ENCODE measurements at places on chromosomes 2 and 18.

GRCh38 chr2:145108959-145109710 lies 589.2 kb upstream of the ZEB2 start:
- DNase-seq: no peak

DNA sequence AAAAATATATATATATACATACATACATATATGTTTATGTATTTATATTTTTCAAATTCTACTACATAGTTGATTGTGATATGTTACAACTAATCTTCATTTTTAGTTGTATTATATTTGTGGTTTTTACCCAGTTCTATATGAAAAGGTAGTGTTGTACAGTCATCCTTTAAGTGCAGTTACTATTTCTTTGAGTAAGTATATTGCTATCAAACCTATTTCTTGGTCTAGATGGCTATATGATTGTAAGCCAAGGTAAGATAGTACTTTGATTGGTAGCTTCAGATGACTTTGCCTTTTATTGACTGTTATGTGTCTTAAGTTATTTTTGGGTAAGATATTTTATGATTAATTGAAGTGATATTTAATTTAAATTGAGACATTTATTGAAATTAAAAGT lies 89.6 kb downstream of the AGPS start:
- no peak for DNase-seq

- no peak for DNase-seq
Observed at GRCh38 chr2:172596776-172597175, 40.9 kb downstream of the PDK1 start.

DNA sequence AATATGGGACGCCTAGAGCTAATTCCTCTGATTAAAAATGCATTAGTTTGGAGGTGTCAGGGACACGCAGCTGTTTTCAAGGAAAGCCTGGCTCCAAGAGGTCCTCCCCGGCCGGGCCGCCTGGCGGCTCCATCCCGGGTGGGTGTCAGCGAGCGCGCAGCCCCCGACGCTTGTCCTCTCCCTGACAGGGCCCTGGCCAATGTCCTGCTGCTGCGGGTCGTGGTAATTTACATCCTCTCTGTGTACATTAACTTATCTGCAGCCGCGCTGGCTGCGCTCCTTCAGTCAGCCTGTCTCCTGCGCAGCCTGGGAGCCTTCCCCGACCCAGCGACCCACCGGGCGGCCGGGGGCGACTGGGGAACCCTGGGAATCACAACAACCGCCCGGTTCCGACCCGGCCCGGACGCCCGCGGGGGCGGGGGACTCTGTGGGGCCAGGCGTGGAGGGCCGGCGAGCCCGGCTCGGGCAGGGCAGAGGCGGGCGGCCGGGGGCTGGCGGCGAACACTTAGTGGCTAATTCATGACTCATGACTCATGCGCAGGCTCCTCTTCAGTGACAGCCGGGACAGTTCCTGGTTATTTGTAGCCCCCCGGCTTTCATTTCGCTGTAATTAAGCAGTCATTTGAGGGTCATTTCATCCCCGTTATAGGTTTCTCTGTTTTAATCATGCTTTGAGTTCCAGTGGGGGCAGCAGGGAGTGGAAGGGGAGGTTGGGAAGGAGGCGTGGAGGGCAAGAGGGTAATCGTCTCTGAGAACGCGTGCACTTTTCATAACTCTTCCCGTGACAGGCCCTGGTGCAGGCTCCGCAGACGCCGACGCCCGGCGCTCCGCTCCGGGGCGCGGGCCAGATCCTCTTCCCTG lies 141.9 kb upstream of the CTAGE1 start:
- no peak for DNase-seq

DNA sequence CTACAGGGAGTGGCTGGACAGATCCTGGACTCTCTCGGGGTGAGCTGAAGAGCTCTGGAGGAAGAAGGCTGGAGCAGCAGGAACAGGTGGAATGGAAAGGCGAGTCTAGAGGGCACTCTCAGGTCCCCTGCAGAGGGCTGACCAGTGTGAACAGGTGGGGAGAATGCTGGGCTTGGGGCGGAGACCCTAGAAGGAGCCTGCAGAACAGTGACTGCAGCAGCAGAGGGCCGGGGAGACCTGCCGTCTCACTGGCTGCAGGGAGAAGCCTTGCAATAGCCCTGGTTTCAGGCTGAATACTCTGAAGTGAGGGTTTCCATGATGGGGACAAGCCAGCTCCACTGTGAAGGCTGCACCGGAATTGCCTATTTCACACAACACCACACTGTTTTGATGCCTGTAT lies 626.7 kb upstream of the SALL3 start:
- DNase-seq: no peak

- DNase-seq: no peak
Observed at GRCh38 chr2:3238951-3239841, 138.4 kb downstream of the EIPR1 start.

DNA sequence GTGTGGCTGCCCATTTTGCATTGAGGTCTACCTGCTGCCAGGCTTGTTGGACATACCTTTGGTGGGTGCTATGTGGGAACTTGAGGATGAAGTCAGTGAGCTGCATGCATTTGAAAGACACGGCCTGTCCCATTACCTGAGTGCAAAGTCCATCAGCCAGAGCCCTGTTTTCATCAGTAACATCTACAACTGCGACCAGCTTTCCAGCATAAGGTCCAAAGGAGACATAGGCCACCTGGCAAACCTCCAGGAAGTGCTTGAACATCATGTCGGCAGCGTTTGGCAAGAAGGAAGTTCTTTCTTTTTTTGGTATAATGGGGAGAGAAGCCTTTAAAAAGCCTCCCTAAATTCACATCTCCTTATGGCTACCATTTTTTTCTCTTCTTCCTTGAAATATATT lies 143.1 kb downstream of the FAM161A start:
- no peak for DNase-seq

DNA sequence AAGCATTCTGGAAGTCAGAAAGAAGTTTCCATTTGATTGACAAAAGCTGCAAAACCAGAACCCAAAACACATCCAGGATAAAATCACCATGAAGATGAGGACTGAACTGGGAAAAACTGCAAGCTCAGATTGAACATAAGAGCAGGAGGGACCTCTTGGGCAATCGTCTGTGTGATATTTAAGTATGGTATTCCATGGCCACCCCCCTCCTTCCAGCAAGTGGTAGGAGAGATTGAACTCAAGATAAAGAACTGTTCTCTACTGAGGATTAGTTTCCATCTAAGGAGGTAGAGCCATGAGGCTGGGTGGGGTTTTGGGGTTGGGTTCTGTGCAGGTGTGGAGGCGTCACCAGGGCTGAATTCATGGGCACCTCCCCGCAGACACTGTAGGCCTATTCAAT lies 251.1 kb downstream of the NCKAP5 start:
- no peak for DNase-seq

- no peak for DNase-seq
Observed at GRCh38 chr2:164792316-164793170, 49.1 kb downstream of the COBLL1 start.

DNA sequence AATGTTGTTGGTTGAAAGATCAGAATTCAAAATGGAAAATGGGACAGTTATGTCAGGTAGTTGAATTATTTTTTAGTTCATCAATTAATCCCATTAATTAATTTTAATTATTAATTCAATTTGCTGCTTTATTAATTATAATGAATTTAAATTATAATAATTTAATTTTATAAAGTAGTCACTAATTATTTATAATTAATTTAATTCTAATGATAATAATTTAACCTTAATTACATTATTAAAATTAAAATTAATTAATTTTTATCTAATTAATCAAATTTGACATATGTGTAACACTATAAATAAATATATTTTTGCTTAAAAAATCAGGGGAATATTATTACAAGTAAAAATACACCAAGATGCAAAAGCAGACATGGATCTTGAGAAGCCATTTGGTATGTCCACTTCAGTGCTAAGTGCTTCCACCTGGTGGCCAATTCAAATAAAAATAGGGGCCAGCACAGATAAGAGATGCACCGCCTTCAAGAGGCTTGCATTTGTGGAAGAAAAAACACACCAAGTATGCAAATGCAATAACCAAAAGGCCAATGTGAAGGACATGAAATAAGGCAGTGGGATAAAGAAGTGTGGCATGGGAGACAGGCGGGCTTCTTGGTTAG lies 73.2 kb downstream of the MBP start:
- DNase-seq: no peak

- no peak for DNase-seq
Observed at GRCh38 chr2:196291873-196292800, 120.8 kb upstream of the STK17B start.

DNA sequence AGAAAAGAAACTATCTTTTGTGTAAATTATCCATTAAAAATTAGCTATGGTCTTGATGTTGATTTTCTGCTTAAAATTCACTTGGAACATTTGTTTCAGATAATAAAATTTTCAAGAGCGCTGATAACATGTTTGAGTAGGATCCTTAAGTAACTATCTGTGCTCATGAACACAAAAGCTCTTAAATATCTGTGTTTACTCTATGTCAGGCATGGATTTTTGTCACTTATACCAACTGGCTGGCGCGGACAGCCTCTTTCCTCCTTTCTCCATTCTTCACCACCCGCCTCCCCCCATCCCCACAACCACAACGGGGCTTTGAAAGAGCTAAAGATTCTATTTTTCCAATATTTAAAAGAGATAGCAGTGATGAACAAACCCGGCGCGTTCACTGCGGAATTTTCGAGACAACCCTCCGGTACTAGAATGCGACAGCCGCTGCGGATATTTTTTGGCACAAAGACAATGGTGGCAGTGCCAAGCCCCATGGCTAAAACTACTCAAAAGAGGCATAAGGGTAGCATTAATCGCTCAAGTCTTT lies 181.5 kb downstream of the TCF4 start:
- DNase-seq: no peak

DNA sequence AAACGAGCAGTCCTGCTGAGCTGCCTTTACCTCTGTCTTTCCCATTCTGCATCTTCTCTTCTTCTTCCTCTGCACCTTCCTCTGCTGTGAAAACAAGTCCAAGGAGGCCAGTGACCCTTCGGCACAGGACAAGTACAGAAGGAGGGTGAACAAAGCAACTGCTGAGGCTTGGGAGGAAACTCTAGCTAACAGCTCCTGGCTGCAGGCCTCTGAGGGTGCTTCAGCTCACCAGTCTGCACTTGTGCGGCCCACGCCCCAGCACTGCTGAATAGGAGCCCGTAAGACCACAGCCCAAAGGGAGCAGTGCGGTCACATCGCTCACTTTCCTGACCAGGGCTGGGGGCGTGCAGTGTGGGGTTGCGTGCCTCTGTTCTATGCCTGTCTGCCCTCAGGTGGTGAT lies 42.1 kb upstream of the DNMT3A start:
- DNase-seq: no peak

DNA sequence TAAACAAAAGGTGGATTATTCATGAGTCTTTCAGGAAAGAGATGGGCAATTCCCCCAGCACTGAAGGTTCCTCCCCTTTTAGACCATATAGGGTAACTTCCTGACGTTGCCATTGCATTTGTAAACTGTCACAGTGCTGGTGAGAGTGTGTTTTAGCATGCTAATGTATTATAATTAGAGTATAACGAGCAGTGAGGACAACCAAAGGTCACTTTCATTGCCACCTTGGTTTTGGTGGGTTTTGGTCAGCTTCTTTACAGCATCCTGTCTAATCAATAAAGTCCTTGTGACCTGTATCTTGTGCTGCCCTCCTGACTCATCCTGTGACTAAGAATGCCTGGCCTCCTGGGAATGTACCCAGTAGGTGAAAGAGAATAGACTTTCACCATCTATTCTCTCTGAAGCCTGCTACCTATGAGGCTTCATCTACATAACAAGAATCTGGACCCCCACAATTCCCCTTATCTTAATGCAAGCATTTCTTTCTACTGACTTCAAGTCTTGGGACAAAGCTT lies 148.7 kb downstream of the CABLES1 start:
- DNase-seq: no peak

DNA sequence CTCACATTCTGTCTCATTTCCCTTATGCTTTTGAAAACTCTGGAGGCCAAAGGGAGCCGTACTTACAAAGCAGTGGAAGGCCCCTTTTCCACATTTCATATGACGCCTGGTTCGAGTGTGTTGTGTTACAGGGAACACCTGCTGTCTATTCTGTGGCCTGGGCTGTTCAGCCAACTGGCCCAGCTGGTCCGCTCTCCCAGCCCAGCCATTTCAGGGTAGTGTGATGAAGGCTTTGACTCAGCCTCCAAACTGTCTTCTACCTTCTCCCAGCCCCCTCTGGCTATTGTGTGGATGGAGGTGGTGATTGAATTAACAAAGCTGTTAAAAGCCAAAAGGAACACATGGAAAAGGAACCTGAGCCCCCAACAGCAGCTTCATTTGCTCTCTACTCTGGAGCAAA lies 233.8 kb downstream of the ICOS start:
- no peak for DNase-seq

DNA sequence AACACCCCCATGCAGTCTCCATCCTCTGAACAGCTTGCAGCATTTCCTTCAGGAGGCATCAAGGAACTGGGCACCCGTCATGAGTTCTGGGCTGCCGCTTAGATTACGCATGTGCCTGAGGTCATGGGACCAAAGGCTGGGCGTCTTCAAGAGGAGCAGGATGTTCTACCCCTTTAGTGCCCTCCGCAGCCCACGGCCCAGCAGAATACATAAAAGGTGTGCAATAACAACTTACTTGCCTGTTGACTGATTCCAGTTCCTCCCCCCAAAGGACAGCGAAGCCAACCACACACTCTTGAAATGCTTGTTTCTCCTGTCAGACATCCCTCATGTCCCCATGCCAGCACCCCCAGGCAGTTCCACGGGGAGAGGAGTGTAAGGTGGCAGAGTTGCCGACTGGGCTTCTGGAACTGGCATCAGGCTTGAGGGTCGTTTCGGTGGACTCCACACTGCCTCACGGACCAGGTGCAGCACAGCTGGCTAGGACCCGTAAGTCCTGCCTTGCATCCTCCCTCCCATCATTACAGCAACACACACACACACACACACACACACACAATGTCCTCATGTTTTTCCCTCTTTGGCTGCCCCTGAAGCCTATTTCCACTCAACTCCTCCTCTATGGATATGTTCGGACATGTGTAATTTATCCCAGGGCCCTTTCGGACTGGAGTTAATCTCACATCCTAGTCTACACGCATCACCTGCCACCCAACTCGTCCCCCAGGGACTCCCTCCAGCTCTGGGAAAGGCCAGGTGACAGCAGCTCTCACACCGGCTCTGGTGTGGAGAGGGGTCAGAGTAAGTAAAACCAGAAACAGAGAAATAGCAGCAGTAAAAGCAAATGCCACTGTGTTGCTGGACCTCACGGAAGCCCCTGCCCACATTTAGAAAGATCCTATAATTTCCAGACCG lies 200.7 kb downstream of the BCL11A start:
- no peak for DNase-seq

- DNase-seq: no peak
Observed at GRCh38 chr18:50679056-50679455, 119.2 kb downstream of the MAPK4 start.

DNA sequence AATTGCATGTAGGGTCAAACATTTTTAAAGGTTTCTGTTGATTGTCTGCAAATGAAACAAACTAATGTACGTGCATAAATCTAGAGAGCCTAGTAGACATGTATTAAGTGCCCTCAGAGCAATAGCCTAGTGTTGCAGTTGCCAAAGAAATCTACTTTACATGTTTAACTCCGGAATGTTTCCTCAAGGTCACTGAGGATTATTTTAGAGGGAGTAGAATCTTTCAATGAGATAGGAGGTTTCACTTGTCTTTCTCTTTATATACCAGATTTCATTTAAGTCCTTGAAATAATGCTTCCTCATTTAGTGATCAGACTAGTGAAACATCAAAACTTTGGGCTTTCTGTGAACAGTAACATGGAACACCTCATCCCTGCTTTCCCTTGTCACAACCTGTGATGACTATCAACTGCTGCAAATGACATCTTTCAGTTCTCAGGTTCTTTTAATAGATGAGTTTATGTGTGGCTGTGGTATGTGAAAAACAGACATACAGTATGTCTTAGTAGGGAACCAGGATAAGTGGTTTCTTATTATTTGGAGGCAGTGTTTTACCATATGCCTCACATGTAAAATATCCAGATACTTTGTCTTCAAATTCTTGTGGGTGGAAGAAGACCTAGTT lies 5.5 kb downstream of the UBE2E3 start:
- no peak for DNase-seq
